ENCODE measurements at places on chromosomes 7 and 10. TPM values are rescaled to one million over a fixed set of nuclear protein-coding genes. Genes with fewer than 3 reads are reported as not detected.

Gene KDM7A
- 16.8 TPM for total RNA-seq

Gene ST8SIA6
- 0.19 TPM for total RNA-seq

Gene EMX2
- total RNA-seq: not detected

Gene RADIL
- total RNA-seq: 2.5 TPM

Gene IFIT5
- total RNA-seq: 15.3 TPM
